ENCODE measurements at places on chromosomes 5 and 9.
A peak's percentile ranks its signal among the peaks of the same experiment; 100 is the strongest.

GRCh38 chr9:137067860-137068538, 2.4 kb downstream of the SAPCD2 start:
- H3K4me1 ChIP-seq: peaks cover 12% of the 10 kb centered on the region
- H3K36me3 ChIP-seq: peaks cover 5% of the 10 kb centered on the region
- peak; percentile 52 for ATAC-seq
- H3K4me3 ChIP-seq: peak overlapping the region; percentile 65
- H3K27me3 ChIP-seq: no peaks in the 10 kb centered on the region

DNA sequence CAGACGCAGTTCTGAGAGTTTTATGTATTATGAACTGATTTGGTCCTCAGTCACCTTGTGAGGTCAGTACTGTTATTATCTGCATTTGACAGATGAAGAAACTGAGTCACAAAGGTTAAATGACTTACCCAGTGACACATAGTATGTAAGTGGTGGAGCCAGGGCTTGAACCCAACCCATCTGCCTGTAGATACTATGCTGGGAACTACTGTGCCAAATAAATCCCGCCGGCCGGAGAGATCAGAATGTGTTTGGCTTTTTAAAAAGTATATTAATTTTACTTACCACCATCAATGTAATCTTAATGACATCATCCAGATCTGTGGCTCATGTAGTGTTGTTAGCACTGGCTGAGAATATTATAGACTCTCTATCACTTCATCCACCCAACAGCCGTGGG, 80.8 kb downstream of the ZNF618 start:
- no peak for ATAC-seq
- H3K36me3 ChIP-seq: no peaks in the 10 kb centered on the region
- no peaks in the 10 kb centered on the region for H3K4me1 ChIP-seq
- H3K4me3 ChIP-seq: no peak overlapping the region
- H3K27me3 ChIP-seq: no peaks in the 10 kb centered on the region

- no peak overlapping the region for H3K27ac ChIP-seq
- no peaks in the 10 kb centered on the region for H3K27me3 ChIP-seq
- H3K4me1 ChIP-seq: peaks cover 8% of the 10 kb centered on the region
- H3K36me3 ChIP-seq: peaks cover 58% of the 10 kb centered on the region
- no peak overlapping the region for H3K4me3 ChIP-seq
- no peak for ATAC-seq
Observed at GRCh38 chr5:111454198-111454622, 58.1 kb downstream of the STARD4 start.

DNA sequence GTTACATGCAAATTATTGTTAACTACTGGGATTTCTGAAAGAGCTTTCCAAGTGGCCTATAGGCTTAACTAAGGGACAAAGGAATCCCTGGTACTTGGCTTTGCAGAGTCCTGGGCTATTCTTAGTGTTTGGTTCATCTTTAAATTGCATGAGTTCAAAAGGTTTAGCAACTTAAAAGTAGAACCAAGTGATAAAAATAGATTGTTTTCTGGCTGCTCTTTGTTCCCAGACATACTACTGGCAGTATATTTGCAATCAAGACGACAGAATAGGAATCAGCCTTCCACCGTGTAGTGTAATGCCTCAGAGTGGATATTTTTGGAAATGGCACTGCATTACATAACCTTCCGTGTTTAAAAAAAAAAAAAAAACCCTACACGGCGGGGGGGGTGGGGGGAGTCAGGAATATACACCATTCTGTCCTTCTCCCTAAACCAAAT, 1.0 kb downstream of the NREP start:
- no peaks in the 10 kb centered on the region for H3K4me1 ChIP-seq
- H3K27me3 ChIP-seq: peaks cover 8% of the 10 kb centered on the region
- peak overlapping the region; percentile 82 for H3K4me3 ChIP-seq
- H3K27ac ChIP-seq: no peak overlapping the region
- peaks cover 5% of the 10 kb centered on the region for H3K36me3 ChIP-seq
- ATAC-seq: no peak

DNA sequence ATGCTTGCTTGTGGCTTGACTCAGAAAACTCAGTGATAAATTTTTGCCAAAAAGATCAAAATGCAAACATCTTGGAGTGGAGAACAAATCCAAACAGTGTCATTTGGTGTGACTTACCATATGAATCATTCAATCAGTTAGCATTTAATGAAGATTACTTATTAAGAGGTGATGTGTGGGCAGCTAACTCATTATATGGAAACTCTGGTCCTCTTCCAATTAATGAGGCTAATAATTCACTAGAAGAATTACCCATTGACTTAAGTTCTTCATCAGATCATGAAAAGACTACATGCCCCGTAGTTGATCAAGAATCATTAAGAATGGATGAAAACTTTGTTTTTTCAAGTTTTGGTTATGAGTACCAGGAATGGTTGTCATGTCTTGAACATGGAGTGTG, 141.8 kb downstream of the UNC13B start:
- H3K27ac ChIP-seq: no peak overlapping the region
- peaks cover 50% of the 10 kb centered on the region for H3K27me3 ChIP-seq
- no peak for ATAC-seq
- no peaks in the 10 kb centered on the region for H3K4me1 ChIP-seq

Data from activated T-helper 17 cell treated with anti-CD3 and anti-CD28 coated beads, Interleukin-2, amount 50 U/mL, for 72 hours (primary cell).